ENCODE measurements at places on chromosomes 4 and X.

- DNase-seq = no peak
These were observed 517 bp downstream of the LEF1 start for GRCh38 chr4:108168160-108168670.

DNA sequence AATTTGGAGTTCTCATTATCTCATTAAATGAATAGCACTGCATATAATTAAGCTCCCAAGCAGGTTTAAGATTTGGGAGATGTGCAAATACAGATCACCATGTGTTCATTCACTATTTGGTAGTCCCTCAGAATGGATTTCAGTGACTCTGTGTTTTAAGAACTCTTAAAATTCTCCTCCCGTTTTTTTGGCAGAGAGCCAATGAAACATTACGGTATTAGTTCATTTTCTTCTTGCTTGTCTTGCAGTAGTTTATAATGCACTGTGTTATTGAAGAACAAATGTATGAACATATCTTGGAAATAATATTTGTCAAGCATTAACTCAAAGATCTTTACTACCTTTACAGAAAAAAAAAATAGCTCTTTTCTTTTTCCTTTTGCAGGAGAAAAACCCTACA, 32.7 kb downstream of the KLF3 start:
- DNase-seq = no peak

- no peak for DNase-seq
These were observed 198.2 kb upstream of the LDB2 start for GRCh38 chr4:17096692-17097091.

- no peak for DNase-seq
These were observed 171.0 kb downstream of the RAPGEF2 start for GRCh38 chr4:159273841-159274240.

GRCh38 chr4:123497340-123497739, 100.7 kb downstream of the SPRY1 start:
- DNase-seq = no peak

- DNase-seq = no peak
These were observed 139.6 kb upstream of the PTCHD1 start for GRCh38 chrX:23194885-23195554.

- DNase-seq = peak; percentile 78
These were observed 129.6 kb downstream of the ZNF330 start for GRCh38 chr4:141350122-141350905.

DNA sequence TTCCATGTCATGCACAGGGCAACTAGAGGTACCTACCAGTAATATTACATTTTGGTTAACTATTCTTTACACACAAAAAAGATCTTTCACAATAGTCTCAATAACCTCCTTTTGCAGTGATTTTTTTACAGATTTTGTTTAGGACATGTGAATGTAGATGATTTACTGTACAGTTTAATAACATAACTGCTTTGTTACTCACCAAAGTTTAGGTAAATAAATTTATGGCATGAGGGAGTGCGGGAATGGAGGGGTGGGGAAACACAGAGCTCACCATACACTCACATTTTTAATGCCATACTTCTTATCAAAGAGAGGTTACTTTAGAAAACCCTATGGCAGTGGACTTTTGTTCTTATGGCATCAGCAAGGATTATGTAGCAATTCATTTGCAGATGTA, 93.1 kb upstream of the TEX13A start:
- peak; percentile 14 for DNase-seq

DNA sequence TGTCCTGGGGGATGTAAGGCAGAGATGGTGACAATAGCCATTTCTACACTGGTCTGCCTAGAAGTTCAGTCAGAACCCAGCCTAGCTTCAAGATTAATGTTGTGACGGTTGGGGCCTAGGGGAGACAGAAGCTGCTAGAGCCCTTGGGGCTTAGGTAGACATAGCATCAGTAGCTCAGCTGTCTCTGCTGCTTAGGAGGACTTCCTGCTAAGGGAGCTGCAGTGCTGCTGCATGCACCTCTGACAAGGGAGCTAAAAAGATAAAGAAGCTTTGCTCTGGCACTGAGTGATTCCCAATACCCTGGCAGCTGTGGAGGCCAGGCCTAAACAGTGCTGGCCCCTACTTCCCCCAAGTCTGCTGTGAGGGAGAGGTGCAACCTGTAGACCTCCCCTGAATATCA, 116.0 kb downstream of the CT47B1 start:
- DNase-seq = no peak

GRCh38 chr4:24475756-24476155, 108.6 kb downstream of the DHX15 start:
- DNase-seq = no peak

DNA sequence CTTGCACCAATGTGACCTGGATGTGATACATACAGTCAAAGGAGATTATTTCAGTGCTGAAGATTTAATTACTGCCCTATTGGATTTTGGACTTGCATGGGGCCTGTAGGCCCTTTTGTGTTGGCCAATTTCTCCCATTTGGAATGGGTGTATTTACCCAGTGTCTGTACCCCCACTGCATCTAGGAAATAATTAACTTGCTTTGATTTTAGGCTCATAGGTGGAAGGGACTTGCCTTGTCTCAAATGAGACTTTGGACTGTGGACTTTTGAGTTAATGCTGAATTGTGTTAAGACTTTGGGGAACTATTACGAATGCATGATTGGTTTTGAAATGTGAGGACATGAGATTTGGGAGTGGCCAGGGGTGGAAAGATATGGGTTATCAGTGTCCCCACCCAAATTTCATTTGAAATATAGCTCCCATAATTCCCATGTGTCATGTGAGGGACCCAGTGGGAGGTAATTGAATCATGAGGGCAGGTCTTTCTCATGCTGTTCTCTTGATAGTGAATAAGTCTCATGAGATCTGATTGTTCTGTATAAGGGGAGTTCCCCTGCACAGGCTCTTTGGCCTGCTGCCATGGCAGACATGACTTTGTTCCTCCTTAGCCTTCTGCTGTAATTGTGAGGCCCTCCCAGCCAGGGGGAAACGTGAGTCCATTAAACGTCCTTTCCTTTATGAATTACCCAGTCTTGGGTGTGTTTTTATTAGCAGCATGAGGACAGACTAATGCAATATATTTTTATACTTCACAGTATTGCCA, 362.2 kb upstream of the SPANXN4 start:
- no peak for DNase-seq

DNA sequence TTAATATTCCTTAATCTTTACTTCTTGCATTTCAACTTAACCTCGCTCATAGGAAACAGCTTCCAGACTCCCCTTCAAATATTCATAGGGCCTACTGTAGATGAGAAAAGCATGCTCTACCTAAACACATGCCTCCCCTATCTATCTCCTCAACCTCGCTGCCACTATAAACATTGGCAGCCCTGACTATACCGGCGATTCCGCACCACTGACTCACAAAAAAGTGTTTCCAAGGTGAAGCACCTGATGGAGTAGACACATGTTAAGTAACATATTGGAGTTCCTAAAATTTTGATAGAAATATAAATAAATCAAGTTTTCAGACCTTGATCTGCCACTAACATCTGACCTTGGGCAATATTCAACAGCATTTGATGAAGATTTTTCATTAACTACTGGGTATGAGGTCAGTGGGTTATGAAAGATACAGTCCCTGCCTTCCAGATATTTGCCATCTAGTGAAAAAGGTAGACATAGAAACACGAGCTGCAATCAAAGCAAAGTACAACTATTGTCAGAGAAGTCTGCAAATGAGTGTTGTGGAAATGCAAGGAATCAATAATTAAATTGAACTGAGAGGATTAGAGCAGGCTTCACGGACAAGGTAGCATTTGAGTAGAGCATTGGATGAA, 184.2 kb downstream of the MAML3 start:
- DNase-seq = no peak

DNA sequence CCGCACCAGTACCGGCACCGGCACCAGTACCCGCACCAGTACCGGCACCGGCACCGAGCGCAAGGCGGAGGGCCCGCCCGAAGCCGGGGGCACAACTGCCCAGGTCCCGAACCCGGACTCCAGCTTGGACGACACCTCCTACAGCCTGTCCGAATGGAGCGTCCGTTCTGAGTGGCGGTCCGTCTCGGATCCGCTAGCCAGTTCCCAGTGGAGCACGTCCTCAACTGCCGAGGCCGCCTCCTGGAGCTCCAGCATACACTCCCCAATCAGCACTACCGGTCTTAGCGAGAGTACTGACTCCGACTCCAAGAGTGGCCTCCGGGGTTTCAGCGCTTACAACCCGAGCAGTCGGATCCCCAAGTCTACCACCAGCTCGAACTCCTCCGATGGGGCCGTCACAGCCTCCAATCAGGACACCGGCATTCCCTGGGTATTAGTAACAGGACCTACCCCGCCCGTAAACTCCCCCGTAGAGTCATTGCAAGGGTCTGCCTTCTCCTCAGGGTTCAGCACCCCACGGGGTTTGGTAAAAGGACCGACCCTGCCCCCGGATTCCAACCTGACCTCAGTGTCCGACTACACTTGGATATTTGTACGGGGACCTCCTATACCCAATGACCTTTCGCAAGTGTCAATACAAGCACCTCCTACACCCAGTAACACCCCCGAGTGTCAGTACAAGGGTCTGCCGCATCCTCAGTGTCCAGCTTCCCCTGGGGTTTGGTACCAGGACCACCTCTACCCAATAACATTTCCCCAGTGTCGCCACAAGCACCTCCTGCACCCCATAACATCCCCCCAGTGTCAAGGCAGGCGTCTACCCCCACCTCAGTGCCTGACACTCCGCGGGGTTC, 721 bp upstream of the MAOA start:
- peak; percentile 55 for DNase-seq

GRCh38 chr4:181323061-181323460, 920.1 kb upstream of the TENM3 start:
- no peak for DNase-seq

- peak; percentile 58 for DNase-seq
These were observed 2.5 kb downstream of the COQ2 start for GRCh38 chr4:83282049-83282535.

DNA sequence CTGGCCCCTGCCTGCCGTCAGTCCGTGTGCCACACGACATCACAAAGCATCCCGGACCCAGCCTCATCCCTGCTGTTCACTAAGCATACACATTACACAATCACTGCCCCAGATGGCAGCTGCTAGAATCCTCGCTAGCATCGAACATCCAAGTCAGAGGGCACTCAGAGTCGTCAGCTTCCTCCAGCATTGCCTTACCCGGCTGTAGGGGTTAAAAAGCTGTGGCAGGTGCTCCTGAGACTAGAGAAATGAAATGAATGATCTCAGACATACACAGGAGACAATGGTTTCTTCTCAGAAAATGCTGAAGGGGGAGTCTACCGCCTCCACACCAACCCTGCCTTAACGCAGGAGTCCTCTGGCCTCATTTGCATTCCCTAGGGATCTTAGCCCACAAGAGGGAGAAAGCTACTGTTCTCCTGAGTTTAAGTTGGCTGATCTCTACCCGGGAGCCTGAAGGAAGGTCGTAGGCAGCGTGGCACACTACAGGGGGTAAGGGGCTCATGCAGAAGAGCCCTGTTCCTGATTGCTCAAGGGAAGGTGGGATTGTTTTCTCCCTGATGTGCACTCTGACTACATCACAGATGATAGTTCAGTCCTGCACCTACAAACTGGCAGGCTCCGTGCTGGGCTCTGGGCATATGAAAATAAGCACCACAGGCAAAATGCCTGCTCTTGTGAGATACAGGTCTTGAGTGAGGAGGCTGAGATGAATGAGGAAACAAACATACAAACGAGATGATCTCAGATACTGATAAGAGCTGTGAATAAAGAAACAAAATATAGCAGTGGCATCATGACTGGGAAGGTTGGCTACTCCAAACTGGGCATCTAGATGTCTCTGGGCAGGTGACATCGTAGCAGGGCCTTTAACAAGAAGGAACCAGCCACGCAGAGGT, 2.6 kb upstream of the KIAA0232 start:
- DNase-seq = no peak
